Hippocampal formation (tissue), 2 donors: ENCODE measurements at places on chromosomes 11 and 22.

DNA sequence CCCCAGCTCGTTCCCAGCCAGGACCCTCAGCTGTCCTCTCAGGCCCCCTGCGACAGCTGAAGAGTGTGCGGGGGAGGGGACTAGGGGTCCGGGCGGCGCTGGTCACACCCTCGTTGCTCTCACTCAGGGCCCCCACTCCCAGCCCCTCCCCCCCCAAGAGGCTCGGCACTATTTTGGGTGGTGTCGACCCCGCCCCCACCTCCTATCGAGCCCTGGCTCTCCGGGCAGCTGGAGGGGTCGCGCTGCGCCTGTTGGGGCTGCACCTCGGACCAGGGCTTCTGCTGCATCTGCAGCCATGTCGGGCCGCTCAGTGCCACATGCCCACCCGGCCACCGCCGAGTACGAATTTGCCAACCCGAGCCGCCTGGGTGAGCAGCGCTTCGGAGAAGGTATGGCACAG is at the start of gene HSPB2:
Gene HSPB2 (plus strand): TSS at position 200 of the 400 bp plus-strand sequence. CDS start 96 bp downstream, at position 296.
- no peak for DNase-seq

DNA sequence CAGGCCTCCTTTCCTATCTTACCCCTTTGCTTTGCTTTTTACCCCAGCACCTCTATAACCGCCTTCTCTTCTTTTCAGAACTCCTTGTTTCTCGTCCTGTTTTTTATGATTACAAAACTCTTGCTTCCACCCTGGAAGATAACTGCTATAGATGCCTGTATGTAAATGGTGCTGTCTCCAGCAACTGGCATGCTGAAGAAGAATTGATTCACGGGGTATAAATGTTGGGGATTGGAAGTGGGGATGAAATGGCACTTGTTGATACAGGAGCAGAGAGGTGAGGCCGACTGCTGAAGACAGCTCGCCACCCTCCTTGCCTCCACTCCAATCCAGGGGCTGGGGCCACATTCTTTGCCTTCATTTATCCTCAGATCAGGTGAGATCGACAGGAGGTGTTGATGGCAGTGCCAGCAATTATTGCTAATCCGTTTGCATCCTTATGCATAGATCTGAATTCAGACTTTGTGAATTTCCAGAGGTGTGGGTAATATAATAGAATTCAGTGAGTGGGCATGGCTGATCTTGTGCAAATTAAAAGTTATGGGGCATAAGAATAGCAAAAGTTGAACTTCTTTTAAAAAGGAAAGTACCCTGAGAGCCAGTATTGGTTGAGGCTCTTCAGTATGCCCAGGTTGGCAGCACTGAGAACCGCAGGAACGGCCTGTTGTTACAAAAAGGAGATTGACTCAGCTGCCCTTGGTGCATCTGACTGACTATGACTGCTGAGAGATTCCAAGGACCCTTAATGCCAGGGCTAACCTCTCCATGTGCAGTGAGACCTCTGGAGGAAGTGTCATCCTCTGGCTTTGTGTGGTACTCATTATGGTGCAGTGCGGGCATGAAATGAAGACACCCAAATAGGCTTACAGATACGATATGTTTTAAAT is 5.3 kb downstream of the NEAT1 start:
- peak; percentile 25 for DNase-seq

- DNase-seq = no peak
Measured at GRCh38 chr11:80587906-80588305, 1147.1 kb upstream of the TENM4 start.

GRCh38 chr22:22761606-22761962 is 117.2 kb downstream of the GGTLC2 start:
- no peak for DNase-seq

- no peak for DNase-seq
Measured at GRCh38 chr22:44930016-44930710, 79.6 kb downstream of the PHF21B start.

GRCh38 chr11:7600205-7600775 is 73.0 kb downstream of the CYB5R2 start:
- DNase-seq = peak; percentile 43

DNA sequence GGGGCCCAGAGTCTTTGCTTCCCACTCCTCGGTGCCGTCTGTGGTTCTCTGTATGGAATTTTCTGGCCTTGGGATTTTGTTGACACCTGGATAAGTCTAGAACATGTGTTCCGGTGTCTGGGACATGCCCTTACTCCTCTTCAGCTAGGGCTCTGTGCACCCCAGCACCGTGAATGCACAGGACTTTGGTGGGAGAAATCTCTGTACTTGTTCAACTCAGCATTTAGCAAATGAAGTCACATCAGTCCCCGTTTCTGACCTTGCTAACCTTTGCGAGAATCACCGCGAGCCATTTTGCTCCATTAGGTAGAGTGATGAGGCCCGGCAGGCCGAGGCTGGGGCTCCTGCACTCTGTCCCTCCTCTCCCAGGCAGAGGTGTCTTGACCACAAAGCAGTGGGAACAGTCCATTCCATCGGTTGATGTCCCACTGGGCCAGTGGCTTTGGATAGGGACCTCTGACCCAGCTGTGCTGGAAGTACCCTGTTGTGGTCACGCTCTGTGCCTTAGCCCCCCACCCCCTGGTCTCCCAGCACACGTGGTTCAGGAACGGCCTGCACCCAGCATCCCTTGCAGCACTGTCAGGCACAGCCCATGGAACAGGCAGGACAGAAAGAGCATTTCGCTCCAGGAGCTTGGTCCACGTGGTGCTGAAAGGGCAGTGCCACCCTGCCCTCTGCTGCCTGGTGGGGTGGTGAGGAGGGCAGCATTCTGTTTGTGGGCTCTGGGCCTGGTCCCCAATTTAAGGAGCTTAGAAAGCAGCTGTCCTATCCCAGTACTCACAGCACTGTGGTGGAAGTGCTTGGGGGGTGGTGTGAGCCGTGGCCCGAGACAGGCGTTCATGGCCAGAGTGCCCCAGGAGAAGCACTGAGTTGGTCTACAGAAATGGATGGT is 73.4 kb downstream of the MED15 start:
- DNase-seq = no peak

GRCh38 chr11:10243896-10244575 is 50.0 kb downstream of the SBF2 start:
- DNase-seq = no peak

- DNase-seq = peak; percentile 70
Measured at GRCh38 chr11:107840129-107840484, 18.5 kb downstream of the SLC35F2 start.

GRCh38 chr11:65593518-65594414 is 1.8 kb downstream of the KCNK7 start:
- DNase-seq = peak; percentile 60

DNA sequence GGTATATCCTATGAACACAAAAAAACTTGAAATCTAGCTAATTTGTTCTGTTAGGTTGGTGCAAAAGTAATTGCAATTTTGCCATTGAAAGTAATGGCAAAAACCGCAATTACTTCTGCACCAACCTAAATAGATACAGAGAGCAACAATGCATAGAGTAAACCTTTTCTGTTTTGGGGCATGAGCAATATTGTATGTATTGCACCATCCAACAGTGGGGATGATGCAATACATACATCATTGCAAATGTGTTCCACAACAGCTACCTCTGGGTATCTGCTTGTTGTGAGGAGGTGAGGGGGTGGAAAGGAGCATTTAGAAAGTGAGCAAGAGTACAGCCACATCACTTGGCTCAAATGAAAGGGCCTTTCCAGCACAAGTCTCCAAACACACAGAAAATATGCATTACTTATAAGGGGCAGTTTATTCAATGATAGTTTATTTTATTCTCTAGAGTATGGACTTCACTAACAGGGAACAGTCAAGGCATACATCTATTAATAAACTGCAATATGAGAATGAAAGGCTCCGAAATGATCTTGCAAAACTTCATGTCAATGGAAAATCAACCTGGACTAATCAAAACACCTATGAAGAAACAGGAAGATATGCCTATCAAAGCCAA is 77.3 kb downstream of the DEUP1 start:
- DNase-seq = no peak

DNA sequence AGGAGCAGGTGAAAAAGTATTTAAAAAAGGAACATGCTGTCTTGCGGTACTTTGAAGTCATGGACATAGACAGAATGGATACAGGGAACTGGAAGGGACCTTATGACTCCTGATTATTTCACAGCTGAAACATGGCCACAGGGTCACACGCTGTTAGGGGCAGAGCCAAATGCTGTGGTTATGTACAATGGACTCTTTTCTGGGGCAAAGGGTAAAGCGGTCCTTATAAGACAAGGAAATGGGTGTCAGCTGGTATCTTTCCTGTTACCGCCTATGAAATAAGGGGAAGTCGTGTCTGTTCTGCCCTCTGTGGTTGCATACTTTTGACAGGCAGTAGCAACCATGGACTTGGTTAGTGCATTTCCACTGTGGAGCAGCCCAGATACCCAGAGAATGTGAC is 12.8 kb upstream of the ST14 start:
- DNase-seq = peak; percentile 36

DNA sequence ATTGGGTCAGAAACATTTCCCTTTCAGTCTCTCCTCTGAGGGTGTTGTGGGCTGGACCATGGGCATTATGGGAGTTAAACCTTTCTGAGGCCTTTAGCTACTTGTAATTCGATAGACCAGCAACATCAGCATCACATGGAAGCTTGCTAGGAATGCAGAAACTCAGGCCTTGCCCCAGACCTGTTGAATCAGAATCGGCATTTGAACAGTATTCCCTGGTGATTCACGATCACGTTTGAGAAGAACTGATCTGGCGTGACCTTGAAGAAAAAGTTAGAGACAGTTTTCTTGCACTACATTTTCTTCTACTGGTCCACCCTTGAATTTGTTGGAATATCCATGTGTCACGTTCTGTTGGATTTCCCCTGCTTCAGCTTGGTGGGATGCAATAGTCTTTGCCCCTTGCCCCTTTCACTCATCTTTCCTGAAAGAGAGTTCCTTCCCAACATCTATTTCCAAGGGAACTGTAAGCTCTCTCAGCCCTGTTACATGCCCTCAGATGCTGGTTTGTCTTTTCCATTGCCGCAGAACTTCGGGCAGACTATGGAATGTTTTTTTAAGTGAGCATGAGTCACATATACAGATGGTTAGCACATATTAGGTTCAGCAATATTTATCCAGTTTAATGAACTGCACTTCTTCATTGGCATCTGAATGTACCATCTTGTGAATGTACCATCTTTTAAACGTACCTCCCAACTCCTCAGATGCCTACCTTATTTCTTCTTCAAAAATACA is 23.9 kb downstream of the EHF start:
- no peak for DNase-seq
